NCI-H1930 (cell line): ENCODE measurements at places on chromosomes 16 and 17.

DNA sequence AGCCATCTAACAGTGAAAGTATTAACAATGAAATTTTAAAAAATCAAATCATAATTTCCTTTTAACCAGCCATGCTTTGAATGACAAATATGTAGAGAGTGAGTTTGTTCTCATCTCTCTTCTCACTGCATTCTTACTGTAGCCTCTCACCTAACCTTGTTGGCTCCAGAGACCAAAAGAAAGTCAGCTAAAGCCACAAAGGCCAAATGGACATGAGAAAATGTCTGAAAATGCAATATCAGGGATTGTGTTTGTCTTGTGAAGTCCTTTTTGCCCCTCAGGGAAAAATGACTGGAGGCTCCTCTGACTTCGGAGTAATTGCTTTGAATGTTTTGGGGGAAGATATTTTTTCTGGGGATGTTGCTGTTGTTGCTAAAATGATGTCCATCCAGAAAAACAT, 166.3 kb downstream of the SLC39A11 start:
- DNase-seq = no peak

GRCh38 chr17:80701730-80702129, 157.1 kb downstream of the RPTOR start:
- DNase-seq = no peak

DNA sequence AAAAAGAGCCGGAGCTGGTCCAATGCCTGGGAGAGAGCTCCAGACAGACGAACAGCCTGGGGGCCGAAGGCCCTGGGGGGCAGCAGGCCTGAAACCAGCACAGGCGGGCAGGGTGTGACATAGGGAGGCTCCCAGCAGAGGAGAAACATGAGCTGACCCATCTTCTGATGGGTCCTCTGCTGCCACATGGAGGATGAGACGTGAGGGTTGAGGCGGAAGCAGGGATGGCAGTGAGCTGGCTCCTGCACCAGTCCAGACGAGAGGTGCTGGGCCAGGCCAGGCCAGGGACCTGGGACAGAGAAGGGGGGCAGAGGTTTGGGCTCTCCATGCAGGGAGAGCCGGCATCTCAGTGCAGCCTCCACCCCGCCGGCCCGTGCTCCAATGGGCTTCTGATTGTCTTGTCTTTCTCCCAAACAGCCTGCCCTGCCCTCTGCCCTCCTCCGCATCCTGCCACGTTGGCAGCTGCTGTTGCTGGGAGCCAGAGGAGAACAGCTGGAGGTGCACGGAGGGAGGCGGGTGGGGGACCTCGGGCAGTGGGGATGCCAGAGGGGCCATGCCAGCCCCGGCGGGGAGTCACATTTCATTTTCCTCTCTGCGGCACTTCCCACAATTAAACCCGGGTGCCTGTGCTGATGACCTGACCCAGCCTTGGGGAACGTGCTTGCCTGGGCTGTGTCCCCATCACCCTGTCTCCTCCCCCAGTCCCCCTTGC, 139.1 kb upstream of the GSE1 start:
- DNase-seq = no peak

- peak; percentile 20 for DNase-seq
These were observed 17.0 kb upstream of the KRT20 start for GRCh38 chr17:40901981-40902474.

GRCh38 chr16:68848786-68849185, 5.5 kb downstream of the TANGO6 start:
- no peak for DNase-seq

DNA sequence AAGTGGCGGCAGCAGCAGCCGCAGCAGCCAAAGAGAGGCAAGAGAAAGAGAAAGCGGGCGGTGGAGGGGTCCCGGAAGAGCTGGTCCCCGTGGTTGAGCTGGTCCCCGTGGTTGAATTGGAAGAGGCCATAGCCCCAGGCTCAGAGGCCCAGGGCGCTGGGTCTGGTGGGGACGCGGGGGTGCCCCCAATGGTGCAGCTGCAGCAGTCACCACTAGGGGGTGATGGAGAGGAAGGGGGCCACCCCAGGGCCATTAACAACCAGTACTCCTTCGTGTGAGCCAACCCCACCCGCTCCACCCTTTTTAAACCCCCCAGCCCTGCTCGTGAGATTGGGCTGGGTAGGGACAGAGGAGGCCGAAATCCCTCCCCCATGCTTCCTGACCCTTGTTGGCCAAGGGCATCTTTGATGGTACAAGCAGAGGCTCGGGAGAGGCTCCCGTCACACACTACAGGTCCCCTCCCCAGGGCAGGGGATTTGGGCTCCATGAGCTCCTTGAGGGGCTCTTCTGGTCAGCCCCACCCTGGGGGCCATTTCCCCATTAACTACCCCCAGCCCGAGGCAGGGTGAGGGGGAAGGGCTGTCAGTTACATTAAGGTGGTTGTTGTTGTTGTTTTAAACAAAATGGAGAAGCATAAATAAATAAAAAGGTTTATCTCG, 4.6 kb upstream of the ATP2A1 start:
- no peak for DNase-seq

GRCh38 chr17:38465391-38466345, 37.4 kb downstream of the ARHGAP23 start:
- DNase-seq = no peak

DNA sequence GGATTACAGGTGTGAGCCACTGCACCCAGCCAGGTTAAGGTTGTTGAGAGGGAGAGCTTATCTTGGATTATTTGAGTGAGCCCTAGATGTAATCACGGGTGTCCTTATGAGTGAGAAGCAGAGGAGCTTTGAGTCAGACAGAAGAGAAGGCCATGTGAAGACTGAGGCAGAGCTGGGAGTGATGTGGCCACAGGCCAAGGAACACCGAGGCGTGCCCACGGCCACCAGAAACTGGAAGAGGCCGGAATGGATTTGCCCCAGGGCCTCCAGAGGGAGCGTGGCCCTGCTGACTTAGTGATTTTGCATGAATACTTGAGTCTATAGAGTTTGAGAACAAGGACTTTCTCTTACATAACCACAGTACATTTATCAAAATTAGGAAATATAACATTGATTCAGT, 137.7 kb downstream of the RPTOR start:
- no peak for DNase-seq

DNA sequence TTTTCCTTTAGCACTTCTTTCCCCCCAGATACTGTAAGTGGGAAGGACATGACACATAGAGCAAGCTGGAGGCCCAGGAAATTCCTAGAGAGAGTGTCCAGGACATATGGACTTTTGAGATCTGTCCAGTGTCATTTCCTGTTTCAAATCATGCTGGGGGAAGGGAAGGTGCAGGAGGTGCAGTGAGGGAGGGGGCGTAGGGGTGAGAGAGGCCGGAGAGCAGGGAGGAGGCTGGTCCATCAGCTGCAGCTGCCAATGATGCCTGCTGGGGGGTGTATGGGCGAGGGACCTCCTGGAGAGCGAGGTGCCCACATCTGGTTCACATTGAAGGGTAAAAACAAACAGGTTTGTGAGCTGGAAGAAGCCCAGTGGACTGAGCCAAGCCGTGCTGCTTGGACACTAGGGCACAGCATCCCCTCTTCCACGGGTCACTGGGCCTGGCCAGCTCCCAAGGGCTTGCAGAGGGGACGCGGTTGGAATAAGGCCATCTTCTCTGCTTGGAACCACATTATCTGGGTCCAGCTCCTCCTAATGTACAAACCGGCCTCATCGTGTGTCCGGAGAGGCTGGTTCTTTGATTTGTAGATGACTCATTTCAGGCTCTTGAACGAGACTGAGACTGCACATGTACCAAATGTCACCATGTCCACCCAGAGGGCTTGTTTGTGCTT, 70.4 kb upstream of the SMURF2 start:
- DNase-seq = no peak

- no peak for DNase-seq
These were observed 82.6 kb downstream of the DYNLRB2 start for GRCh38 chr16:80623376-80623775.

DNA sequence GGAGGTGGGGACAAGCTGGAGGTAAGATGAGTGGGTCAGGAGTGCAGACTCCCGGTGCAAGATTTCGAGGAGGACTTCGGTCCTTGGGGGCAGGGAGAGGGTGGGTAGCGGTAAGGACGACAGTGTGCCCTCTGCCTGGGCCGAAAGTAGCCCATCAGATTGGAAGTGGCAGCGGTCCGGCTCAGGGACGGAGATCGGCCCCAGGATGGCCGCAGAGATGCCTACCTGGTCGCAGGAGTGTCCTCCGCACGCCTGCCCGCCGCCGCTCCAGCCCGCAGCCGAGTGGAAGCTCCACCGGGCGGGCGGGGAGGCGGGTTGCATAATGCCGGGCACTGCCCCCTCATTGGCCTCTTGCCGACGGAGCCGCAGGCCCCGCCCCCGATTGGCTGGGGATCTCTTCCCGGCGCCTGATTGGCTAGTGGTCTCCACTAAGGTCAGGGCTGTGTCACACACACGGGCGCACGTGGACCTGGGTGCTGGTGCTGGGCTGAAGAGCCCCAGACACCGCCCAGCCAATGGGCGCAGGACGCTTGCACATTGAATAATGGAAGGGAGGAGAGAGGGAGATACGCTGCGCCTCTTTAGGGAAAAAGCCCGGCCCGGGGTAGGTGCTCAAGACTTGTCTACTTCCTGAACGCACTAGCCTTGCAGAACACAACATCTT, at the start of gene PER1:
TSS of gene PER1 (minus strand) at position 293 of the 664 bp plus-strand sequence. CDS start 1,698 bp downstream, outside the sequence.
- DNase-seq = peak; percentile 85

- DNase-seq = no peak
These were observed 44.2 kb downstream of the PEMT start for GRCh38 chr17:17547210-17547764.

- no peak for DNase-seq
These were observed 2.9 kb downstream of the APOBR start for GRCh38 chr16:28497386-28497785.

- peak; percentile 54 for DNase-seq
These were observed 58.8 kb downstream of the SMG6 start for GRCh38 chr17:2244545-2245525.

DNA sequence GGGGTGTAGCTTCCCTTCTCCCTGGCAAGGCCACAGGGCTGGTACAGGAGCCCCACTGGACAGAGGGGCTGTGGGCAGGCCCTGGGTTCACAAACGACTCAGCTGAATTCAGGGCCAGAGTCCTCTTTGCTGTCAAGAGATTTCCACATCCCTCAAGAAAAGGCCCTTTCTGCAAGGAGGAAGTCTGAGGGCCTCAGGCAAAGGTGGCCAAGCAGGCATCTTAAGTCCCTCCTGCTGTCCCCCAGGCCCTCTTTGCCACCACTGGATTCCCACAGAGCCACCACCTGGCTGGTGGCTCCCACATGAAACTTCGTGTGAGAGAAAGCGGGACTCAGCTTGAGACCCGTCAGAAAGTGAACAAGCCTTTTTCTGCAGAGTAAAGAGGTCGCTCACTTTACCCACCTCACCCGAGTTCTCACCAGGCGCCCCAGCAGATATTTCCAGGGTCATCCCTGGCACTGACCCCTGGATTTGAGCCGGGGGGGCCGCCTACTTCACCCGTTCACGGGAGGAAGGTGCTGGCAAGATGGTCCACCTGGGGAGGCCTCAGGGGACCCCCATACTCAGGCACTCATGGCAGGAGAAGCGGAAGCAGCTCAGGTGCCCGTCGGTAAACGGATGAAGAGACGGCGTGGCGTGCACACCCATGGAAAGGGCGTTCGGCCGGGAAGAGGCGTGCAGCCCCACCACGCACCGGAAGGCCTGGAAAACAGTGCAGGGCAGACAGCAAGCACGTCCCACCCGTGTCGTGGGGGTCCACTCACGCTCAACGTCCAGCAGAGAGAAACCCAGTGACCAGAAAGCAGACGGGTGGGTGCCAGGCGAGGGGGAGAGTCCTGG, 3.6 kb downstream of the RNF166 start:
- no peak for DNase-seq

GRCh38 chr17:4475463-4475862, 23.2 kb upstream of the SPNS2 start:
- no peak for DNase-seq

DNA sequence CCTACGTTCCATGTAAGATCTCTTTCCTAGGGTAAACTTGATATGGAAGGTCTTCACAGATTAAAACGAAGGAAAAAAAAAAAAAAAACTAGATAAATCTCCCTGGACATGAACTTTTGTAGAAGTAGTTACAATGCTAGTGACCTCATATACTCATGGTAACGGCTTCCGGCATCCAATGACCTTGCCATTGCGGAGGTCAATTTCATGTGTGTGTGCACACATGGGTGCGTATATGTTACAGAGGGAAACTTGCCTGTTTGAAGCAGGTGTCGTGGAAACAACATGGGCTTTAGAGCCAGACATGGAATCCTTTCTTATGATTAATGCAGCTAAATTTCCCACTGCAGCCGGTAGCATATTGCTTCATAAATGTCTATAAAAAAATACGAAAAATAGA, 435.5 kb downstream of the MAF start:
- DNase-seq = no peak

GRCh38 chr17:49229805-49230600, 584 bp downstream of the PHOSPHO1 start:
- no peak for DNase-seq

GRCh38 chr17:4162321-4162720, 19.3 kb downstream of the CYB5D2 start:
- DNase-seq = no peak

DNA sequence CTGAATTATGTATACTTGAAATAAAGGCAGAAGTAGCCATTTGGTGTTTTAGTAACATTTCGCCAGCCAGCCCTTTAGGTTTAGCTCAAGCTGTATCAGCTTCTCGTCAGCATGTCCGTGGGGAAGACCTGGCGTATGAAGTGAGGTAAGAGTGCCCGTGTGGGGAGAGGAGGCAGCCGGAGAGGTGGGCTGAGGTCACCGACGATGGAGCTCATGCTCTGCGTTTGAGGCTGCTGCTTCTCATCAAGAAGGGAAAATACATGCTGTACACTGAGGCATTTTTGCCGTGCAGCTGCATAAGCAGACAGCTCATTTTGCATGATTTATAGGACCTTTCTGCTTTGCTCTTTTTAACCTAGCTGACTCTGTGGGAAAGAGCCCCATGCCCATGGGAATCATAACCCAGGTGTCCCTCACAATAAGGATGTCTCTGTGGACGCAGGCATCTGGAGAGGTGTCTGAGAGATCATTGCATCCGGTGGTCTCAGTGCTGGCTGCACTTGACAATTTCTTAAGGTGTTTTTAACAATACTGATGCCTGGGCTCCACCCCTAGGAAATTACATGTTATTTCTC, 179.1 kb downstream of the ABCC12 start:
- no peak for DNase-seq

- DNase-seq = no peak
These were observed 619 bp upstream of the TMEM92 start for GRCh38 chr17:50273654-50274040.

DNA sequence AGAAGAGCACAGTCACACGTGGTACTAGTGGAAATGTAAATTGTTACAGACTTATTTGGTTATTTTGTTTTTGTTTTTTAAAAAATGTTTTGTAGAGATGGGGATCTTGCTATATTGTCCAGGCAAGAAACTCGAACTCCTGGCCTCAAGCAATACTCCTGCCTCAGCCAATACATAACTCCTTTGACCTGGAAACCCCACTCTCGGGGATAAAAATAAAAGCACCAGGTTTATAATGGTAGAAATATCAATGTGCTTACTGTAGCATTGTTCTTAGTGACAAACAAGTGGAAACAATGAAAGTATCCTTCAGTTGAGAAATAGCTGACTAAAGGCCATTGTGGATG, 11.7 kb upstream of the ERN2 start:
- no peak for DNase-seq
